Stimulated activated CD4-positive, alpha-beta T cell treated with anti-CD3 and anti-CD28 coated beads, Interleukin-1b, Interleukin-23, amount 100 ng/mL, for 1 hour (primary cell): ENCODE measurements at places on chromosomes 12 and 14.

- DNase-seq: no peak
Measured at GRCh38 chr12:94707892-94708291, 57.5 kb upstream of the TMCC3 start.

- DNase-seq: no peak
Measured at GRCh38 chr14:64950889-64951288, 8.3 kb upstream of the GPX2 start.

- no peak for DNase-seq
Measured at GRCh38 chr12:118402251-118402650, 25.9 kb downstream of the SUDS3 start.

DNA sequence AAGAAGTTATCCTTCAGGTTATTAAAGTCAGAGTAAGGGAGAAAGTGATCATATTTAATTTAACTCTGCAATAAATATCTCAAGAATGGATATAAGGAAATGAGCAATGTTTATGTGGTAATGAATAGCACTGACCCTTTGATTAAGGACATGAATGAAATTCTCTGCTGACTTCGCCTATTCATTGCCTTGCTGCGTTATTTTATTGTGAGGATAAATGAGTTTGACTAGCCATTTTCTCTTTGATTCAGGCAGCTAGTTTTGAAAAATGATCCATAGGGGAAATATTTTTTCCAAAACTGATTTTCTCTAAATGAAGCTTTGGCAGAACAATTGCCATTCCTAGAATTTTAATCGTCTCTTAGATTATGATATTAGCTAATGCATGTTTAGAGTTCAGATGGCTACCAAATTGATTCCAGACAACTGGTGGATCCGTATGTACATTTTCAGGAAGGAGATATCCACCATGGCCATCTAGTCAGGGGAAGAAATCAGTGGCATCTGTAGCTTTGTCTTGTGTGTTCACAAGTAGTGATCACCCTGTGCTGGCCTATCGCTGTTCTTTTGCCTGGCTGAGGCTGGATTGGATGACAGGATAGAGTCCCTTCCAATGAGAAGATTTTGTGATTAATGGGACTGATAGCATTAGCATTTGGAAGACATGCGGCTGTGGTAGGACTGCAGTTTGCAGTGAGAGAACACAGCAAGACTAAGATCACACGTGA is 302.3 kb upstream of the RGS6 start:
- no peak for DNase-seq

DNA sequence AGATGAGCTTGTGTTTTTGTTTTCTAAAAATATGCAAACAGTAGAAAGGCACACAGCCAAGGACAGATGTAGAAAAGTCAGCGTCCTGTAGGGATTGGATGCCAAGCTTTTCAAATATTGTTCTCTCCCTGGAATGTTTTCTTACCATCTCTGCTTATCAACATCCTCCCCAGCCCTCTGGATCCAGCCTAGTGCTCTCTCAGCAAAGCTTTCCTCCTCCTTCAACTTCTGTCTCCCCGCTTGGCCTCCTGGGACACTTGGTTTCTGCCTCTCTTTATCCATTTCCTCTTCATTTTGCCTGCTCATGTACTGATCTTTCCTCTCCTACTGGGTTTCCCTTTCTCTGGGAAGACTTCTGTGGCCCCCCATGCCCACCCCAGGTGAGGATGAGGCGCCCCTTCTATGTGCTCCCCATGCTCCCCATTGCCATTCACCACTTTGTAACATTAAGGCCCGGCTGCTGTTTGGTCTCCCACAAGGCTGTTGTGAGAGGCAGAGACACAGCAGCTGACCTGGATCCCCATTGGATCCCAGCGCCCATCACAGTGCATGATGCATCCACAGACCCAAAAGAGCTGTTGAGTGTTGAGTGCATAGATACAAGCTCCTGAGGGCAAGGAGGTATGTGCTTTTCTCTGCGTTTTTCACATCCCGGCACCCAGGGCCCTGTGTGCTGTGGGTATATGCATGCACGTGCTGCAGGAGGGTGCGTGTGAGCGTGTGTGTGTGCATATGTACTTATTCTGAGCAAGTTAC is 38.2 kb downstream of the EVL start:
- no peak for DNase-seq

DNA sequence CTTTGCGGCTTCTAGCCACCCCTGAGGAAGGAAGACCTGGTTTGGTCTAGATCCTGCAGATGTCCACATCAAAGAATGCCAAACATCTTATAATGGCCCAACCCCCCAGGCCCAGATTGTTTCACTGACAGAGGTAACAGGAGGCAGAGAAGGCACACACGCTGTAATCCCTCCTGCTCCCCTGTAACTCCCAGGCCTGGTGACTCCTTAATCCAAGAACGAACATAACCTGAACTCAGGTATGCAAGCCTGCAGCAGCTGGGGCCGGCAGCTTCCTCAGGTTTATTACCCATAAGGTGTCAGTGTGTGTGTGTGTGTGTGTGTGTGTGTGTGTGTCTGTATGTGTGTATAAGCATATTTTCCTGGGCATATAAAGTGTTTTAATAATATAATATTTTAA is 52.7 kb downstream of the ERH start:
- no peak for DNase-seq

DNA sequence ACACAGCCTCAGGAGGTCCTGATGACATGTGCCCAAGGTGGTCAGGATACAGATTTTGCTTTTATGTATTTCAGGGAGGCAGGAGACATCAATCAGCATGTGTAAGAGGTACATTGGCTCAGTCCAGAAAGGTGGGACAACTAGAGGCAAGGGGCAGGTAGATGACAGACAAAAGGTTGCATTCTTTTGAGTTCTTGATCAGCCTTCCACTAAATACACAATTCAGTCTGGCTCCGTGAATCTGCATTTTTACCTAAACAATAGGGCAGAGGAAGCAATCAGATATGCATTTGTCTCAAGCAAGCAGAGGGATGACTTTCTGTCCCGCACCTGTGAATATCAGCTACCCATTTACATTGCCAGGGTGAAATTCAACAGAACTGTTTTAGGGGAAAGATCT is 178.6 kb downstream of the KSR2 start:
- no peak for DNase-seq

GRCh38 chr14:23877538-23878180 is 75.9 kb upstream of the DHRS4 start:
- no peak for DNase-seq

- no peak for DNase-seq
Measured at GRCh38 chr14:25358330-25358729, 308.4 kb upstream of the STXBP6 start.

DNA sequence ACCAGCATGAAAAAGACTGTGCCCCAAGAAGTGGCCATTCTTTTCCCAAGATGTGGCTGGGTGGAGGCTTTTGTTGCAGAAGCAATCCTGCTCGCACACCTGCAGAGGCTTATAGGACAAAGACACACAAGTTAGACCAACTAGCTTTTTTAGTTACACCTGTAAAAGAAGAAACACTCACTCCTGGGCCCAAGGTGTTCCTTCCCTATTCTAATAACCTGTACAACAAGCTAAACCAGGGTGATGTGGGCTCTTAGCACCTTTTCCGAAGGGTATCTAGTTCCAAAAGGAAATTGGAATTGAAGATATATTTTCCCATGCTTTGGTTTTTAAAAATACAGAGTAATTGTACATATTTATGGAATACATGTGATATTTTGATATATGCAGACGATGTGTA is 31.0 kb downstream of the ENTPD5 start:
- no peak for DNase-seq

DNA sequence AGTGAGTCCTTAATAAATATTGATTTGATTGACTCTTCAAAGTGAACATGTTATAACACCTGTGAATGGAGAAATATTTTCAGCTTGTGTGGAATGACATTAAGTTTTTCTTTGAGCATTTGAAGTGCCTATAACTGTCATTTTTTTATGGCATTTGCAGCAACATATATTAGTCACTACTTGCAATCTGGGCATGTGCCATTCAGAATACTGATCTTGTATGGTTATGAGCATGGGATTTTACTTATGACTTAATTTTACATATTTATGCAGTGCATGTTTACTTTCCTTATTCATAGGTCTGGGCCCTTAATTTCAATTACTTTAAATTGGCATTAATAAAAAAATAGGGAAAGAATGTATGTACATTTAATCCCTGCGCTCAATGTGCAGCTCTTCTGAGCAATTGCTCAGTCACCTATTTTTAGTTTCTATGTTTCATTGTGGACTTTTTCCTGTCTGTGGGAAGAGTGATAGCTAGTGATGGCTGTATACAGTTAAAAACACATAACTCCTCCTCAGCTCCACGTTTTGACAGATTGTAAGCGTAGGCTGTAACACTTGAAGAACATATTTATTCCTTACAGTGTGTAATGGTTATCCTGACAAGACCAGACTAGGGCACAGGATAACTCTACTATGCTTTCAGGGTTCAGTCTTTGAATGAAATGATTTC is 339.6 kb downstream of the SNAPC1 start:
- no peak for DNase-seq

- no peak for DNase-seq
Measured at GRCh38 chr12:128594521-128594920, 229.2 kb downstream of the SLC15A4 start.

- no peak for DNase-seq
Measured at GRCh38 chr12:89016970-89017778, 335.1 kb downstream of the DUSP6 start.

DNA sequence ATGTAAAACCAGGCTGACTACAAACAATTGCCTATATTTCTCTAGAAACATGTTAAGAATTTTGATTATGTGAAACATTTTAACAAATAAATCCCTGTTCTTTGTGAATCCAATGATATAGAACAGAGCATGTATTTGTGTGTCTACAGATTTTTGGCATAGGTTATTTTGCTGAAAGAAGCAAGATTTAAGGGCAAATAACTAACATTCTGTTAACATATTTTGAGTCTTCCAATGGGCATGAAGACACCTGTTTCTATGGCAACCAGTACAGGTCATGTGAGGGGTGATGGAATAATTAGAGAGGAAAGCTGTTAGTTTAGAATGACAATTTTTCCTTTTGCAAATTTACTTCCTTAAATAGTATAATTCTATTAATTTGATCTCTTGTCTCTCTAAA is 8.8 kb downstream of the ART4 start:
- no peak for DNase-seq

DNA sequence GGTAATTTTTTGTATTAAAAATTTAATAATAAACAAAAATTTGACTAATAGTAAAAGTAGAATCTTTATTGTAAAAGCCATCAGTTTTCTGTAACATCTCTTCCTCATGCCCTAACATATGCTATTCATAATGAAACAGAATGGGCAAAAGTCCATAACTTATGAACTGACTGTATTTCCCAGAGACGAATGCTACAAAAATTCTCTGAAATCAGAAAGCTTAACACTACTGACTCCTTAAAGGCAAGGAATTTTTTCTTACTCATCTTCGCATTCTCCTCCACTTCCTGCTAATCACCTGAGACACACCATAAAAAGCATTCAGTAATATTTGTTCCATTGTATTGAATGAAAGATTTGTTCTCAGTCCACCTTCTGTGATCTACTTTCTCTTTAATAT is 17.6 kb downstream of the MON2 start:
- DNase-seq: no peak

DNA sequence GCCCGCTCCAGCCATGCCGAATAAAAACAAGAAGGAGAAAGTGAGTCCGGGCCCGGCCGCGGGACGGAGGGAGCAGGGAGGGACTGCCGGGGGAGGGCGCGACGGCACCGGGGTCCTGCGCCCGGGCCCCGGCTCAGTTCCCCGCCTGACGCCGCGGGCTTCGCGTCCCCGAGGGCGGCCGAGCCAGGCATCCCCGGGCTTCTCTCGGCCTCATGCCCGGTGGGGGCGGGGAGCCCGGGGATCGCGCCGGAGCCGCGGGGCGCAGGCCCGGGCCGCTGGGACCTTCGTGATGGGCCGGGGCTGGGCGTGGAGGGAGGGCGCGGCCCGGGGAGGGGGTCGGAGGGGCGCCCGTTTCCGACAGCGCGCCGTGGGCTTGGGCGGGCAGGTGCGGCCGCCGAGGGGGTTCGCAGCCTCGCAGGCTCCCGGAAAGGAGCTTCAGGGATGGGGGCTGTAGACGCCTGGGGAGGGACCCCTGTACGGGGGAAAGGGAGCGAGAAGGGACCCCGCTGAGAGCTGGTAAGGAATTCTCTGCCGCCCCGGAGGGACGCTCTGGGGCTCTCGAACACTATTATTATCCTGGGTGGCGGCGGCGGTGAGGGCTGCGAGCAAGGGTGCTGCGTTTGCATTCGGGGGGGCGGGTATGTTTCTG is 496 bp downstream of the PPP2R5C start:
- no peak for DNase-seq

GRCh38 chr12:4855121-4855924 is 54.4 kb upstream of the KCNA1 start:
- DNase-seq: no peak

DNA sequence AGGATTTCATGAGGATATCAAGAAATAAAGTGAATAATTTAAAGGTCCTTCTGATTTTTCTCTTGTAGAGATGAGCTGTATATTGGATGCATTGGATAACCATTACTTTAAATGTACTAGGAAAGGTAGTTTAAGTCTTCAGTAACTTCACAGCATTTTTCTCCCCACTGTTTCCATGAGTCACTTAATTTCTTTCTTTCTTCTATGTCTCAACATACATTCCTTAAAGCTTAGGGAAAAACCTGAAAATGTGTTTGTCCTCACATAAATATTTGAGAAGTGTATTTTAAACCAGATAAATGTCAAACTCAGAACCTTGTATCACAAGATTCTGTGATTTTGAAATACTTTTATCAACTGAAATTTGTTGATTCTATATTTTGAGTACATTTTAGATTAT is 1970.2 kb upstream of the FLRT2 start:
- DNase-seq: no peak

DNA sequence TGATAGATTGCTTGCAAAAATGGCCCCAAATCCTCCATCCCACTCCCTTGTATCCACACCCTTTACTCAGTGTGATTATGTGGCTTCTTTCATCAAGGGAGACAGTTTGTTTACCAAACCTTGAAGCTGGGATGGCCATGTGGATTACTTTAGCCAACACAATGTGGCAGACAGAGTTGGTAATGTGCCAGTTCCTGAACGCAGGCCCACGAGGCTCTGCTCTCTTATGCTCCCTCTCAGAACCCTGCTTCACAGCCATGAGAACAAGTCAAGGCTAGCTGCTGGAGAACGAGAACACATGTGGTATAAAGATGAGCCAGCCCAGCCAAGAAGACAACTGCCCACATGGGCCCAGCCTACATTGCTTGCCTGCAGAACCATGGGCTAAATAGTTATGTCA is 162.3 kb downstream of the NDUFA12 start:
- DNase-seq: no peak

GRCh38 chr14:76551906-76552305 is 176.0 kb downstream of the ESRRB start:
- no peak for DNase-seq

- no peak for DNase-seq
Measured at GRCh38 chr12:52519826-52520662, at the start of gene KRT5. TSS of gene KRT5 (minus strand) at chr12:52520394. CDS start at chr12:52520296, 98 bp downstream.
